ENCODE measurements at places on chromosomes 3 and 15.
A peak's percentile ranks its signal among the peaks of the same experiment; 100 is the strongest.

DNA sequence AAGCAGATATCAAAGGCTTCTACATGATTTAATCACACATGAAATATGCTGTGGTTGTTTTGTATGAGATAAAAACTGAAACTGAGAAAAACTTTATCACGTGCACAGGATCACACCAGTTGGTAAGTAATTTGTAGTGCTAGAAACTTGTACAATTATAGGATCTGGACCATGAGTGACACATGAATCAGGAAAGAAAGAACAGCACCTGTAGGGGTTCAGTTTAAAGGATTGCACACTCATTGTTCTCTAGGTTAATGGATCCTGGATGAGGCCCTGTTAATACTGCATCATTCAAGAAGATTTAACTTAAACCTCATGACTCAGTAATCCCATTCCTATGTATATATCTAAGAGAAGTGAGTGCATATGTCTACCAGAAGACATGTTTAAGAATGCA, 87.9 kb downstream of the STT3B start:
- DNase-seq = no peak

DNA sequence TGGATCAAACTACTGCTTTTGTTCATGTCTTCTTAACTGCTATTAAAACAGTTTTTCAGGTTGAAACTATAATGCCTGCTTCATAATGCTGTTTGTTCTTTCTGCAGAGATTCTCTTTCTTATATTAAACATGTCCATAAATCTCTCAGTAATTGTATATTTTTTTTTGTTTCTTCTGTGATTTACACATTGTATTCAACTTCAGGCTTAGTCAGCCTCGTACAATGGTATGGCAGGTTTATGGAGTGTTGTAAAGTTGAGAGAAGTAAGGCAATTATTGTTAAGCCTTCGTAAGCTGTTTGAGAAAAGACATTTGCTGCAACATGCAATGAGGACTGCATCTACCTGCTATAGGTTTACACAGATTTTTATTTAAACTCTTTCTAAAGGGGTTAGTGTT, 977.1 kb downstream of the DIPK2A start:
- no peak for DNase-seq

GRCh38 chr3:128808672-128809071, 70.7 kb upstream of the ACAD9 start:
- no peak for DNase-seq

DNA sequence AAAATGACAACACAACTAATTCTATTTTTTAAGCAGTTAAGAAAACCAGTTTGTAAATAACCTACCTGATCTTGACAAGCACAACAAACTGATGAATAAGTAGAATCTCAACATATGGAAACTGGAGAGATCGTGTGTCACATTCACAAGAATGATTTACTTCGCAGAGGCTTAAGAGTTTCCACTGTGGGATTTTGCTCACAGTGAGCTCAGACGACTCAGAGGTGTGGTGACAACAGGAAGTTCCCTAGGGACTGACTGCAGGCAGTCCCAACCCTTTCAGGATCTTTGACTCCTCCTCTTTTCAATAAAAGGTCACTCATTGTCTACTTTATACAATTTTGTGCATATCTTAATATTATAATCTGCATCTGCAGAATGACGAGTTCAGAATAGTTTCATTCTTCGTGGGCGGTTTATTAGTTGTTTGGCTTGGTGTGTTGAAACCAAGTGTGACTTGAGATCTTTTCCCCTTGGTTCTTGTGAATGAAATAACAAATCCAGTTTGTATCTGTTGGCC, at the start of gene LIPH:
Gene LIPH (minus strand): TSS at position 231 of the 520 bp plus-strand sequence. CDS start 117 bp downstream, at position 114.
- DNase-seq = peak; percentile 22

- no peak for DNase-seq
Measured at GRCh38 chr15:77191230-77191834, 120.4 kb upstream of the TSPAN3 start.
